Renal cortex interstitium (tissue), 15 donors: ENCODE measurements at places on chromosomes 11 and 22. TPM values are rescaled to one million over a fixed set of nuclear protein-coding genes. Genes with fewer than 3 reads are reported as not detected.
A peak's percentile ranks its signal among the peaks of the same experiment; 100 is the strongest.

MPEG1 gene
- 8.5 TPM for polyA plus RNA-seq

PGAP2 gene
- polyA plus RNA-seq: 40.6 TPM

PTPN5 gene
- polyA plus RNA-seq: 0.70 TPM

RFPL2 gene
- 0.75 TPM for polyA plus RNA-seq

CCDC116 gene
- 0.25 TPM for polyA plus RNA-seq

MMP3 gene
- 0.13 TPM for polyA plus RNA-seq

RAPSN gene
- polyA plus RNA-seq: 0.11 TPM

DRICH1 gene
- polyA plus RNA-seq: 1.9 TPM

LRRC4C gene
- 12.7 TPM for polyA plus RNA-seq

DNA sequence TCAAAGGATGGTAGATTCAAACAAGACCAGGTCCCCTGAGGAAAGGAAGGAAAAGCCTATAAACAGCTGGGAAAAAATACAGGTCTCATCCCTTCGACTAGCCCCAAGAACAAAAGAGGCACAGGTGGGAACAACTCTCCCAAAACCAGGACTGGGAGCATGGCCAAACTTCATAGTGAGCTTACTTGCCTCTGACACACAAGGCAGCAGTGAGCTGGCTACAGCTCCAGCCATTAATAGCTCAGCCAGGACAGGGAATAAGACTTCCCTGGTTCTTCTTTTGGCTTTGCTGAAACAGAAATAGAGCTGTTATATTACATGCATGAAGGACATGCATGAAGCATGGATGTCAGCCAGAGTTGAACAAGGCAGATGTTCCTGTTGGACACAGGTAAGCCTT is at the start of gene OR10A2:
Gene OR10A2 (plus strand): TSS at position 97 of the 400 bp plus-strand sequence. CDS start 6,698 bp downstream, outside the sequence.
- no peak for DNase-seq

DNA sequence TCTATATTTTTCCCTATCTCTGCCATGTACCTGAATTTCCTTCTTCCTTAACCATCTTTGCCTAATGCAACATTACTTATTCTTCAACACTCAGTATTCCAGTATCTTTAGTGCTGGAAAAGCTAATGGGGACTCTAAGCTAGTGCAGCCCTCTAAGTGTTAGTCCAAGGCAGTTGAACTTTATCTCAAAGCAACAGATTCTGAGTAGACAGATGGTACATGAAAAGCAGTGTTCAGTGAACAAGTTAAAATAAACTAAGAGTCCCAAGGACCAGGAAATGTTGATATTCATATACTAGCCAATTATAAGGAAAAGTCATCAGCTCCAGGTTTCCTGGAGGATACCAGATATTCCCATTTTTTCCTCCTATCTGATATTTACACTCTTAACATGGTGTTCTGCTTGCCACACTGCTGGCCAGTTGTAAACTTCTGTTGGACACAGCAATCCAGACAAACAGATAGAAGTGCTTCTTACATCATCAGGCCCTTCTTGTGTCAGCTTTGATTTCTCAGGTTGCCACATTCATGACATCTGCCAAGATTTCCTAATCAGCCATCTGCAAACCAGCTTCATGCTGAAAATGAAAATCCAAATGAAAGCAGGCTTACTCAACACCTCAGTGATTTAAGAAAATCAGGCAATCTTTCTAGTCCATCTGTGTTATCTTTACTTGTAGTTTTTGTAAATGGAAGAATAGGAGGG is 255.9 kb upstream of the POU2AF2 start:
- no peak for DNase-seq

GRCh38 chr11:123235656-123236261 is 40.7 kb upstream of the CLMP start:
- no peak for DNase-seq

- DNase-seq: no peak
These were observed 57.5 kb upstream of the RBFOX2 start for GRCh38 chr22:36086170-36086490.

GRCh38 chr11:32434356-32435151 is 785 bp downstream of the WT1 start:
- no peak for DNase-seq

DNA sequence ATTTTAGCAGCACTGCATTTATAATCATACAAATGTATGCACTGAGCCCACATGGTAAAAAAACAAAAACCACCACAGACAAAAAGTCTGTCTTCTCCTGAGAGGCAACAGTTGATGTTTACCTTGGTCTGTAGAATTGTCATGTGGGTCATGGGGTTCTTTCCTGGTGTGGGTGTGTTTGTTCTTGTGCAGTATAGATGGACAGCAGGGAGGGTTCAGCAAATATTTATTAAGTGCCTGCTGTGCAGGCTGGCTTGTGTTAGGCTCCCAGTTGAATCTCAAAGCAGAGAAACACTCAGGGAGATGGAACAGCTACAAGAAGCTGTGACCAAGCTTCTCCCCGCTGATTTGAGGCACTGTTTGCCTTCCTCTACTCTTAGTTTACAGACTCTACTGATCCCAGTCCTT is 82.2 kb downstream of the PISD start:
- DNase-seq: no peak

DNA sequence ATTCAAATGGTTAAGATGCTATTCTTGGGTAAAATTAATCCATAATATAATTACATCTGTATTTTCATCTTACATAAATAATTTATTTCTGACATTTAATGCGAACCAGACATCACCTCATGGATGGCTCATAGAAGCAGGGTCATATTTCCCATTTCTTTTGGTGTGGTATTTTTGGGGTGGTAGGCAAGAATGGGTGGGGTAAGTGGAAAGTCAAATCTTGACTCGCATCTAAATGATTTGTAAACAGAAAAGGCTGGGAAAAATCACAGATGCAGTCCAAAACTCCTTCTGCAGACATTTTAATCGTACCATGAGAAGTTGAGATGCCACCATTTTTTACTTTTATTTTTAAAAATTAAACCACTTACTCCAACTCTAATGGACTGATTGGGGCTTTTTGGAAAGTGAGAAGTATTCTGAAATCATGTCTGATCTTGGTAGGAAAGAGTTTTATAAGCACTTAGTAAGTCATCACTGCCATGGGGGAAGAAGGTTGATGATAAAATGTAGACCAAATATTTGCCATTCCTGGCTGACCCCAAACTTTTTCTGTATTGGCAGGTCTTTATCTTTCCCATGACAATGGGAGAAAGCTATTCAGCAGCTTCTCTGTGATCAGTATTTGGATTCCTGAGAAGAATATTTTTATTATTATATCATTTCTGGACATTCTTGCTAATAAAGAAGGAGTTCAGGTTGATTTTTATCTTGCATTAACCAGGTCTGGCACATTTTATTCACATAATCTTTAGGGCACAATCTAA is 47.2 kb upstream of the BLID start:
- no peak for DNase-seq

DNA sequence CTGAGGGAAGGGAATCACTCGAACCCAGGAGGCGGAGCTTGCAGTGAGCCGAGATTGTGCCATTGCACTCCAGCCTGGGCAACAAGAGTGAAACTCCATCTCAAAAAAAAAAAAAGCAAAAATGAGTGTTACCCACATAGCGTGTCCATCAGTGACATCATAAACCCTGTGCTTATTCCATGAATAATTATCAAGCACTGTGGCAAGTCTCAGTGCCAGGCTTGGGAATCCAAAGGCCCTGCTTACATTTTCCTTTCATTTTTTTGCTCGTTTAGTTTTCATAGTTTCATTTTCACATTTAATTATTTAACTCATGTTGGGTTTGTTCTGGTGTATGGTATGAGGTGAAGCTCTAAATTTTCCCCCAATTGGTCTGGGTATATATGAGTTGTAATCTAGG is 46.5 kb downstream of the NEU3 start:
- DNase-seq: no peak

DNA sequence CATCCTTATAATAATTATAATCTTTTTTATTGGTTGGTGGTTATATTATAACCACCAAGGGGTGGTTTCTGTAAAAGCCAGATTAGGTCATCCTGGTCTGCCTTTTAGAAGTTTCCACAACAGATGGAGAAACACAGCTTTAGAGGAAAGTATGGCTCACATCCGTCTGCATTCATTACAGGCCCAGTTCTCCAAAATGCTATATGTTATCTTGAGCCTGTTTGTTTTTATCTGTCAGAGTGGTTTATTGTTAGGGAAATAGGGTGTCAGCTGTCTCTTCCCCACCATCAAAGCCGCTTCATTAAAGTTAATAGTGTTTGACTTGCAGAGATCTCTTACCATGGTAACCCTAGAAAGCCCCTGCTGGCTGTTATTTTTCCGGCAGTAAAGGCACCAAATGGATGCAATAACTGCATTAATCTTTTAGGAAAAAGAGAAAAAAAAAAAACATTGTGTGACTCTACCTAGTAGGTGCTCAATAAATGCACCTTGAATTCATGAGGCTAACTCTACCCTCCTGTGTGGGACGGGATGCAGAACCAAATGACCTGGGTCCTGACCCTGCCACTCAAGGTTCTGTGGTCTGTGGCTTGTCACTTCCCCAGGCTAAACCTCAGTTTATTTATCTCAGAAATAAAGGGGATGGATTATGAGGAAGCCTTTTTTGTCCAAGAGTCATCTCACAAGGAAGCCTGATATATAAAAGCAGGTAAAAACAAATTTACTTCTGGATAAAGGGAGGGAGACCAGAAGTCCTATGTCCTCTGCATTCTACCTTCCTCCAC is 118.3 kb downstream of the WT1 start:
- DNase-seq: no peak

- DNase-seq: no peak
These were observed 81.6 kb downstream of the MED15 start for GRCh38 chr22:20588843-20589581.

GRCh38 chr11:93498161-93498560 is 45.0 kb downstream of the SMCO4 start:
- no peak for DNase-seq

DNA sequence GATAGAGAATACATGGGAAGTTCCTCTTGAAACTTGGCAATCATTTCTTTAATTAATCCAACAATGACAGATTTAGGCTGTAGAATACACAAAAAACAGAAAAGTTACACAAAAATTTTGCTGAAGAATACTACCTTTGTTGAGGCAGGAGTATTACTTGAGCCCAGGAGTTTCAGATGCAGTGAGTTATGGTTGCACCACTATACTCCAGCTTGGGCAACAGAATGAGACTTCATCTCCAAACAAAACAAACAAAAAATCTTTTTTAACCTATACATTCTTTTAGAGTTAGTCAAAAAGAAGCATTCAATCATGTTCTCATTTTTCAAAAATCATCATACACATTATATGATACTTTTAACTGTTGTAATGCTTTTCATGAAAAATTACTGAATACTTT is 22.1 kb downstream of the UEVLD start:
- no peak for DNase-seq

GRCh38 chr11:121577106-121577848 is 124.5 kb upstream of the SORL1-AS1 start:
- DNase-seq: no peak

- DNase-seq: no peak
These were observed 97.0 kb upstream of the TOP3B start for GRCh38 chr22:22079404-22080148.

GRCh38 chr11:15471895-15472799 is 357.4 kb downstream of the INSC start:
- no peak for DNase-seq

DNA sequence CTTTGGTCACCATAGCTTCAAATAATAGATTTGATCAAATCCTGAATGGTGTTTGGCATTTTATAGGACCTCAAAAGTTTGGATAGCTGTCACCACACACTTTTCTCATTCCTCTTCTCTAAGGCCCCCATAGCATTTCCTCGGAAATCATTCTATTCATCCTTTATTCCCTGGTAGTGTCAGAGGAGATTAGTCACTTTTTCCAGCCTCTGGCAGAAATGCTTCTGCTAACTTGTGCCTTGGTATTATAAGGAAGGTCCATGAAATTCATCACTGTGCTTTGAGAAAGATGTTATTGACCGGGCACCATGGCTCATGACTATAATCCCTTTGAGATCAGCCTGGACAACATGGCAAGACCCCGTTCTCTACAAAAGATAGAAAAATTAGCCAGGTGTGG is 19.7 kb upstream of the NUP160 start:
- DNase-seq: no peak

- DNase-seq: no peak
These were observed 365.7 kb upstream of the CADM1 start for GRCh38 chr11:115869780-115870431.

- peak; percentile 41 for DNase-seq
These were observed 1130.4 kb downstream of the LRRC4C start for GRCh38 chr11:40328890-40329614.

- no peak for DNase-seq
These were observed 22.4 kb downstream of the PRR5 start for GRCh38 chr22:44724416-44724815.

GRCh38 chr22:36829370-36830002 is 12.7 kb upstream of the PVALB start:
- DNase-seq: no peak

- DNase-seq: no peak
These were observed 7.6 kb upstream of the CDC42EP1 start for GRCh38 chr22:37552524-37553163.
